ENCODE measurements at places on chromosomes 12 and 14.

GRCh38 chr14:22383515-22384166, 205.4 kb downstream of the DAD1 start:
- DNase-seq = no peak

DNA sequence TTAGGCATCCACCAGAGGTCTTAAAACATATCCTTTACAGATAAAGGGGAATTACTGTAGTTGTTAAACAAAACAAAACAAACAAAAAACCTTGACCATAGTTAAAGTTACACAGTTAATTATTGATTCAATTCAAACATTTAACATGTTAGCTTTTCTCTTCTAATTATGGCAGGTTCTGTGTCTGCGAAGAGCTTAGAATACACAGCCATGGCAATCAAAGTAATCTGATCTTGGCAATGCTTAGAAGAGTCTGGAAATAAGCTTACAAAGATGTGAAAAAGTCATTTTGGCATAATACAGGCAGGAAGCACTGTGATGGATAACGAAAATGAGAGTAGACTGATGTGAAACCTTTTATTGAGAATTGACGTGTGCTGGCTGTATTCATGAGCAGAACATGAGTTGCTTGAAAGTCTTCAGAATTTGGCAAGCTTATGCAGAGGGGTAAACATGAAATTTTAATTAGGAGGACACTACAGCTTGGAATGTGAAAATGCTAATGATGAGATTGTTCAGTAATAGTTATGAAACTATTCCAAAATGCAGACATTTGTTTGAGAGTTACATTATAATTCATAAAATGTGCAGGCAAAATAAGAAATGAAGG, 629.6 kb downstream of the FSCB start:
- no peak for DNase-seq

DNA sequence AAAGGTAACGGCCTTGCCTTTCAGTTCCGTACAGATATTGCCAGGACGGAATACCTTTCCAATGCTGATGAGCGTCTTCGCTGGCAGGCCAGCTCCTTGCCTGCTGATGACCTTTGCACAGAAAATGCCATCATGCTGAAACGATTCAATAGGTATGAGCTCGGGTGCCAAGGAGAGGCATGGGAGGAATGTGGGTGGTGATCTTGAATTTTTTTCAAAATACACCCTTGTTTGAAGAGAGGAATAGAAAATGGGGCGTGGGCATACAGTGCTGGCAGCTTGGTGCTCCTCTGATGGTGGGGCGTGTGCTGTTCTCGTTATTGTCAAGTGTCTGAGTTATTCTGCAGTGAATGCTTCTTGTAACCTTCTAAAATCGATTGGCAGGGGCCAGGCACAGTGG, 52.5 kb downstream of the HSP90AA1 start:
- DNase-seq = no peak

GRCh38 chr14:100609331-100609870, 22.2 kb upstream of the BEGAIN start:
- DNase-seq = no peak

DNA sequence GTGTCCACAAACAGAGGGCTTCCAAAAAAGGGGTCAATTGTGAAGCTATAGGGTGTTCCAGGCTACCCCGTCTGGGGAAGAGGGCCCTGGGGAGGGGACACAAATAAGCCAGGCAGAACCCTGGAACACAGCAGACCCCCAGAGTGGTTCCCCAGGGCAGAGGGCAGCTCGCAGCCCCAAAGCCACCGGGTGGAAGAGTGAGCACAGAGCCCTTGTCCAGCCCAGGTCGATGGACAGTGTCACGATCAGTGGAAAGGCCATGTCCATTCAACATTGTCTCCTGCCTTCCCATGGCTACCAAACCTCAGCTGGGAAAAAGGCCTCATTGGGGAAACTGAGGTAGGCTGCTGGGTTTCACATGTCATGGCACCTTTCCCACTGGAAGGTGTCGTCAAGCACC, 131.4 kb downstream of the DICER1 start:
- DNase-seq = no peak

DNA sequence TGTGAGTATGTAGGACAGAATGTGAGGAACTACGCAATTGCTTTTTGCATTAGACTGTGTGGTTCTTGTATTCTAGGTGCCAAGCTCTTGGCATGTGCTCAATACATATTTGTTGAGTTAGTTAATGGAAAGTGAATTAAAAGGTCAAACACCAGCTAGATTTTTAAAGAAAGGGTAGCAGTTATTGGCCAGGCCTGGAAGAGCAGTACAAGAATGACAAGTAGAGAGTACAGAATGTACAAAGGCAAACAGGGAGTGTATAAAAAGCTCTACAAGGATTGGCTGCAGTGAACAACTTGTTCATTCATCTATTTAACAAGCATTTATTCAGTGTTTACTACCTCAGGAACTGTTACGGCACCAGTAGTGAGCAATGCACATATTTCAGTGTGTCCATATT, 854.0 kb upstream of the SEL1L start:
- no peak for DNase-seq

DNA sequence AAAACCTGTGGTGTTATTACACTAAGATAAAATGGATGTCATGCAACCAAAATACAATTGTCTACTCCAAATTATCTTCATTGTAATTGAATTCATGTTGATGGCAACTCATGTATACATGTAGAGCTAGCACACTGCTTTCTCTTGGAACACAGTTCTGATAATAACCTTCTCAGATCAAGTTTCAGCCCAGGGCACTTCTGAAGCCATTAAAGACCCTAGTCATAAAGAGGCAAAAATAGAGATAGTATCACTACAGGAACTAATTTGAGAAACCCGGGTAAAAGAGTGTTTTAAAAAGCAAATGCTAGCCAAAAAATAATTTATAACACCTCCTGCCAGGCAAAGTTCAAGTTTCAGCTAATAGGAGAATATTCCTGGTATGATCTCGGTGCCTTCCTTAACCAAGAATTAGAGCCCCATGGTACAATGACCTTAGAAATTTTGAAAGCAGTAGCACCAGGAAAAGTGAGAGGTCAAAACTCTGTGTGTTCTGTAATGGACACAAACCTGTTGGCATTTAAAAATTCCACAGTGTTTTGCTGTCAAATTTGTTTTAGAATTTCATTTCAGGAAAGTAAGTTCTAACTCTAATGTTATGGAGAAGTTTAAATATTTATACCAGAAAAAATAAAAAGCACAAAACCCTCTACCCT, 105.0 kb upstream of the FRMD6 start:
- no peak for DNase-seq

DNA sequence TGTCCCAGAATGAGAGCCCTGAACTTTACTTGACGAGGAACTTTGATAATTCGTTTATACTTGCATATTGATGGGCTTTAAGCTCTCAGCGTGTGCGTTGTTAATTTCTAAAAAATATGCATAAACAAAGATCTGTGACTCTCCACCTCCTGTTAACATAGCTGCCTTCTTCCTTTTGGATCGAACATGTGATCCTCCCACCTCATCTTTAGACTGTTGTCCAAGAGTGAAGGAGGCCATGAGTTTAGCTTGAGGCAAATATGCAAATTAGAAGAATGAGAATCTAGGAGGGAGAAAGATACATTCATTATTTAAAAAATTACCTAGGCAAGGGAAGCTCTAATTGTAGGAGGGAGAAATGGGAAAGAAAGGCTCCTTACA, 617 bp downstream of the TTC8 start:
- DNase-seq = no peak

Data from stimulated activated CD4-positive, alpha-beta T cell treated with anti-CD3 and anti-CD28 coated beads, TNF-alpha, amount 100 ng/mL, for 1 hour (primary cell).